ENCODE measurements at places on chromosomes 12 and 14.

- no peak for DNase-seq
Measured at GRCh38 chr12:2642176-2642892, 152.4 kb upstream of the FKBP4 start.

- DNase-seq = no peak
Measured at GRCh38 chr12:22746720-22747119, 121.7 kb downstream of the ETNK1 start.

- DNase-seq = no peak
Measured at GRCh38 chr12:26741584-26742227, 91.3 kb downstream of the ITPR2 start.

DNA sequence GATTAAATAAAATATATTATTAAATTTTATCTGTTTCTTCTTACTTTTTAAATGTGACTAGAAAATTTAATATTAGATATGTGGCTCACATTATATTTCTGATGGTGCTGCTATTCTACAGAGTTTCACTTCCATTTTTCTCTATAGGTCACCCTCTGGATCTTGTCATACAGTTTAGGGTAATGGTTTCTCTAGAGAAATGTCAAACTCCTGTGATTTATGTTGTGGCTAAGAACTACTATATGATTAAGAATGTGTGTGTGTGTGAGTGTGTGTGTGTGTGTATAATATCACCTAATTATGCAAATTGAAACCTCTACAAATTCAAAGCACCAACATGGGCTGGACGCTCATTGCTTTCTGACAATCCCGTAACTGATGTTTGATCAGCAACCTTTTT lies 325.9 kb downstream of the ADAMTS20 start:
- DNase-seq = no peak

- DNase-seq = no peak
Measured at GRCh38 chr12:112602150-112602549, 183.4 kb downstream of the PTPN11 start.

DNA sequence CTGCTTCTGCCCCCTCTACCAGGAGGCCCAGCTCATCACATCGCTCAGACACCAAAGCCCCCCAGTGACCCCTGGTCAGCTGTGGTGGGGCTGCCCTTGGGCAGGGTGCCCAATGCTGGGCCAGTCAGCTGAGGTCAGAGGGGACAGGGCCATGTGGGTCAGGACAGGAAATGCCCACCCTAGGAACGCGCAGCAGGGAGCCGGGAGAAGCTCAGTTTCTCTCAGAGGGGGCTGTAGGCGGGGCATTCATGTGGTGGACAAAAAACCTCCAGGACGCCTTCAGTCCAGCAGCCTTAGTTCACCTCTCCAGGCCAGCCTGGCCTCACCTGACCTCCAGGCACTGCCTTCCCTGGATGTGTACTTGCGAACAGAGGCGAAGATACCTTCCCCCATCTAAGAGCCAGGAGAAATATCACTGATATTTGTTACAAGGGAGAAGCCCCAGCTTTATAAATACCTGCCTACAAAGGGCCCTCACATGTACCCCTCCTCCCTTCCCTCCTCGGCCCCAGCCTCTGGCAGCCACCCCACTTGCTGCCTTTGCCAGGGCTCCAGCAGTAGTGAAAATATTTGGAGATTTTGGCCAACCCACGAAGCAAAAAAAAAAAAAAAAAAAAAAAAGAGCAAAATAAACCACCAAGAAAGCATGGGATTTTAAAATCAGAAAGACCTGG lies 41.9 kb upstream of the PLEKHG6 start:
- DNase-seq = no peak

- DNase-seq = peak; percentile 58
Measured at GRCh38 chr14:103530390-103530789, 1.4 kb downstream of the TRMT61A start.

DNA sequence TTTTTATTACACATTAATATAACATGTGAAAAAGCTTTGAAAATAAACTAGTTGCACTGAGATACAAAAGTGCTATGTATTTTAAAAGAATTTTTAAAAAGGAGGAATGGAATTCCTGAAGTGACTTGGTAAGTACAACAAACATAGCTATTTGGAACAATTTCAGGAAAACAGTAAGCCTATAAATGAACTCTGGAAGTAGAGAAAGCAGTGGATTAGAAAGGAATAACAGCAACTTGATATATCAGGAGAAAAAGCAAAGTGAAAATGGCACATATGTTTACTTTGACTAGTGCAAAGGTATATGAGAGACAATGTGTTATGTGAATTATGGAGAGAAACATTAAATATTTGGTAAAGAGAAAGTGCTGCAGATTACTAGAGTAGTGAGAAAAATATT lies 811.7 kb downstream of the C12orf50 start:
- DNase-seq = no peak

DNA sequence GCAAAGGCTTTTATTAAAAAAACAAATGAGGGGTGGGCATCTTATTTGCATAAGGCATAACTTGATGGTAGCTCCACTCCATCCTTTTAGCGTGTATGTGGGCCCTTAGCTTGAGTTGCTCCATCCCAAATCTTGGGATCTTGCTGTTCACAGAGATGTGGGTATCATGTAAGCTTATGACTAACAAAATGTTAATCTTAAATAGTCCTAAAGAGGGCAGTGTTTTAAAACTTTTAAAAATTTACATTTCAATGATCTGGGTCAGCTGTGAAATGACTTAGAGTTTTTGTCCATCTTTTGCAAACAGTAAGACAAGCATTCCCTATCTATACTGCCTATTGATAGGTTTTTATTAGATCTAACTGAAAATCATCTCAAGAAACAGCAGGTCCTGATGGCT lies 86.0 kb downstream of the SLCO1A2 start:
- DNase-seq = no peak

DNA sequence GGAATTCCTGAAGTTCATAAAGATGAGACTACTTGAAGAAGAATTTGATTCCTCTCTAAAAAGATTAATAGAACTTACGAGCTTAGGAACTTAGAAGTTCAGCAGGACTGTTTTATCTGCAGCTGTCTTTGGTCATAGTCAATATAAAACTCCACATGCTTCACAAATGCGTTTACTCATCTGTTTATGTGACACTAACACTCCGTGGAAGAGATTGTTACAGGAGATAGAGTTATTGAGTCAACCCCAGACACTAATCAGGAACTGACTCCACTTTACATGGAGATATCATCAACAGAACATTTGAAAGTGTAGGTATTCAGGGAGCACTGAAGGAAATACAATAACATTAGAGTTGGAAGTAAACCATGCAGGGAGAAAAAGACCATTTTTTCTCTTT lies 92.8 kb downstream of the LRFN5 start:
- no peak for DNase-seq

GRCh38 chr12:44873898-44874297 lies 2.2 kb downstream of the NELL2 start:
- DNase-seq = no peak

DNA sequence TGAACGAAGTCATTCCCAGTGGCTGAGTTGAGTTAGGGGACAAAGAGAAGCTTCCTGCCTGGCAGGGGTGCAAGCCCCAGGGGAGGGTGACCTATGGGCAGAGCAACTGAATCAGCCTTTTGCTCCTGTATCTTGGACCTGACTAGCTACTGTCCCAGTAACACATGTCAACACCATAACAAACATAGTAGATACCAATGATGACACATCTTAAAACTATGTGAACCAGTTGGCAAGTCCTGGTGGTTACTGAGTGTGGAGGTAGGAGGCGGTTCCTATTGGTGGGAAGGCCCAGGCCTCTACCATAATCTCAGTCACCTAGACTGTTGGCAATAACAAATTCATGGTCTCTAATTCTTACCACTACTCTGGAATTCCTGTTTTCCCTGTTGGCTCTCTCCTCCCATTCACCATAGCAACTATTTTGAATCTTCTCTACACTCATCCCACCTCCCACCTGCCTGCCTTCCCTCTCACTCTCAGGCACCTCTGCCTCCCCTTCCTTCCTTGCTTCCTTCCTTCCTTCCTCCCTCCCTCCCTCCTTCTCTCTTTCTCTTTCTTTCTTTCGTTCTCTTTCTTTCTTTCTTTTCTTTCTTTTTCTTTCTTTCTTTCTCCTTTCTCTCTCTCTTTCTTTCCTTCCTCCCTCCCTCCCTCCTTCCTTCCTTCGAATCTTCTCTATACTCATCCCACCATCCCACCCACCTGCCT lies 8.1 kb upstream of the P2RX7 start:
- DNase-seq = no peak

- DNase-seq = no peak
Measured at GRCh38 chr12:101857043-101857558, 20.3 kb upstream of the DRAM1 start.

GRCh38 chr14:76196980-76197695 lies 45.4 kb downstream of the GPATCH2L start:
- DNase-seq = no peak

GRCh38 chr12:54489857-54490256 lies 7.7 kb upstream of the NCKAP1L start:
- no peak for DNase-seq

DNA sequence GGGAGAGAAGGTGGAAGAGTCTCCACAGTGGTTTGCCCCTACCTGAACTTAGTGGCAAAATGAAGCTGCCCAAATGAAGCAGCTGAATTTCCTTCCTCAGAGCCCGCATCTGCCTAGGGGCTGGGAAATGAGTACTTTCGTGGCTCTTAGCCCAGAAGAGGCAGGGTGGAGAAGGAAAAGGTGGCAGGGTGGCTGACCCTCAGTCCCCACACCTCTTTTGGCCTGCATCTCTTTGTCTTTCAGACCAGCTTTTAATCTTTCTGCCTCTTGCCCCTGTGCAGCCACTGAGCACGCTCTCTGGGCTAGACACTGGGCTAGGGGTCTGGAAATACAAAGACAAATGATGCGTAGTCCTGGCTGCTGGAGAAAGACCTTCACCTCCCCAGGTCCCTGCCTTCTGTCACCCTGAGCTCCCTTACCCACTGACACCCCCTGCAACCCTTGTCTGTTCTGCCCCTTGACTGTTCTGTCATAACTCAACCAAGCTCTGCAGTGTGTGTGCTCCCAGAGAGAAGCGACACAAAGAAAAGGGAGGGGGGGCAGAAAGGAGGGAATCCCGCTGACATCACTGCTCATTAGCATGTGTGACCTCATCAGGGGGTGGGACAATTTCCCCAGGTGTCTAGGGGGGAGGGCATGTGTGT lies 371 bp upstream of the REM2 start:
- no peak for DNase-seq

DNA sequence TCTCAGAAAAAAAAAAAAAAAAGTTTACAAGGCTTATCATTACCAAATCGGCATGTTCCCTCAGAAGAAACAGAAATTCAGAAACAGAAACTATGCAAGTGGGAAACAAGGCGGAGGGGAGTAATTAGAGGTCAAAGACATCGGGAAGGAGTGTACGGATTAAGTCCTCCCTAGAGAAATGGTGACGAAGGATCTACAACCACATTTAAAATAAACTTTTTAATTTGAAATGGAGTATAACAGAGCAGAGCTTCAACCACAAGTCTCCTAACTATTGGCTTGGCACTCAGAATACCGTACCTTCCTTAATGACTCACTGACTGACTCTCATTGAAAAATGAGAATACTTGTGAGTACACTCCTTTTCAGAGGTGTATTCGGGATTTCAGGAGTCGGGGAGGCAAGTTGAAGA lies 908 bp downstream of the ENTPD5 start:
- no peak for DNase-seq

GRCh38 chr12:6774499-6775062 lies 2.3 kb downstream of the LAG3 start:
- peak; percentile 74 for DNase-seq

DNA sequence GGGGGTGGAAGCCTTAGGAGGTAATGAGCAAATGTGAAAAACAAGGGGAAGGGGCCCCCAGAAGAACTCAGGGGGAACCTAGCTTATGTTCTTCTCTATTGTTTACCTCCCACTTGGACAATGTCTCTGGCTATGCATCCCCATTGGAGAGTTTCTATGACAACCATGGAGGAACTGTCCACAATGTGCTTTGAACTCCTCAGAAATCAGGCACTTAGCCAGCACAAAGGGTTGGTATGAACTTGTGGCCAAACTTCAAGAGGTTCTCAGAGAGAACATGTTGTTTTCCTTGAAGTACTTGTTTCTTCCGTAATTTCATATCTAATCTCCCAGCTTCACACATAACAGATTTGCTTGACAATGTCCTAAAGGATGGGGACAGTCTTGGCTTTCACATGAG lies 202.8 kb upstream of the PELI2 start:
- no peak for DNase-seq

DNA sequence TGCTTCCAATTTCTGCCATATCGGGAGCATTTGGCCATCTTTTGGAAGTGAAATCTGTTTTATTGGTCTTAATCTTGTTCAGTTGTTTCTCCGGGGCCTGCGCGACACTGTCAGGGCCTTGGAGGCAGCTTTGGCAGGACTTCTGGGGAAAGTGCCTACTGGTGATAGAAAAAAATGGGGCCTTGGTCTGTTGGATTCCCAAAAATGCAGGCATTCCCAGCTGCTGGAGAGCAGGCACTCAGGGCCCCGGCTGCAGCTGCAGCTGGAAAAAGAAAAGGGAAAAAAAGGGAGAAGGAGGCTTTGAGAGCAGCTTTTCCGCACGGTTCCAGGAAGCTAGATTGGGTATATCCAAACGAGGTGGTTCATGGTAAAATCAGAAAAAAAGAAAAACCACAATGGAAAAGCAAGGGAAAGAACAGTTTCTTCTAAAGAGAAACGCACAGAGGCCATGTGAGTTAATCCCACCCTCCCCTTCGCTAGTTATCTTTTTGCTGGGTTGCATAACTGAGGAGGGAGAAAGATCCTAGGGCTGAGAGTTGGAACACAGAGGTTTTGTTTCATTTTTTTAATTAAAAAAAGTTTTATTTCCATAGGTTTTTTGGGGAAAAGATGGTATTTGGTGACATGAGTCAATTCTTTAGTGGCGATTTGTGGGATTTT lies 134.7 kb upstream of the RFLNA start:
- no peak for DNase-seq

DNA sequence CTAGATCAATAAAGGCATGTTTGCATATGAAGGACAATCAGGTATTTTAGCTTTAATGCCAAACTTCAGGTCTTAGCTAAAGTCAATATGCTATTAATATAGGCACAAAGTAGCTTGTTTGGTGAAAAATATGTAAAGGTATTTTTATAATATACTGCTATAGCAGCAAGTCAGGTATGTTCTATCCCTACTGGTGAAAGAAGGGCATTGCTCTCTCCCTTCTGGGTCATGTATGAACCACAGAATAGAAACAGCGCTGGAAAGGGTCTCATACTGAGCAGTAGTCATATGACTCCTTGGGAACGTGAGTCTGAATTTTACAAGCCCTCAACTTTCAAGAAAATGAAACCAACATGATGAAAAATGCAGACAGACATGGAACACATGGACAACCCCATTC lies 314.6 kb downstream of the GRIN2B start:
- DNase-seq = no peak
